ENCODE measurements at places on chromosomes 6 and 20. TPM values are rescaled to one million over a fixed set of nuclear protein-coding genes. Genes with fewer than 3 reads are reported as not detected.

The ZNF165 gene
- polyA plus RNA-seq = 0.36 TPM

The ANKRD66 gene
- polyA plus RNA-seq = 0.53 TPM

The RUNX2 gene
- 0.67 TPM for polyA plus RNA-seq

The SCRT2 gene
- polyA plus RNA-seq = not detected

The BTN1A1 gene
- 0.19 TPM for polyA plus RNA-seq

The RBBP8NL gene
- not detected for polyA plus RNA-seq

The RALGAPB gene
- 16.9 TPM for polyA plus RNA-seq

The TGM3 gene
- 0.53 TPM for polyA plus RNA-seq

The ULBP2 gene
- polyA plus RNA-seq = 0.26 TPM

The TSPO2 gene
- polyA plus RNA-seq = 0.68 TPM

The MYLK4 gene
- 11.1 TPM for polyA plus RNA-seq

Measured in muscle of leg (tissue), 16 donors.